Hematopoietic multipotent progenitor cell treated with erythropoietin and hydrocortisone succinate and interleukin-3 and kit ligand, for 6 days (in vitro differentiated cells): ENCODE measurements at places on chromosomes 1 and 21.

GRCh38 chr1:41907446-41907845 is 11.3 kb downstream of the HIVEP3 start:
- DNase-seq = no peak

DNA sequence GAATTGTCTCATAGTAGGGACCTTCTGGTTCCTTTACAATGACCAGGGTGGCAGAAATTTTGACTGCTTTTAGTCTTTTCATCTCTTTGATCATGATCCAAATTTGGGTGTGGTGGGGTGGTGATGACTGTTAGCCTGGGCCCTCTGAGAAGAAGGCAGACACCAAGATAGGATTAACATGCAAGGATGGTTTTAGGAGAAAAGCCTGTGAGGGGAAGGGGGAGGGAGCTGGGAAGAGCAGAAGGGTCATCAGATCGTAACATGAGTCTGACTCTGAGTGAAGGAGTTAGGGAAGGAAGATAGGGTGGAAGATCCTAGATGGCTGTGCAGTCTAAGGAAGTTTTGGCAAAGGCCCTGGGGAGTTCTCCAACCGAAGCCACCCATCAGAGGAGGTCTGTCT is 28.5 kb upstream of the CAMSAP2 start:
- peak; percentile 13 for DNase-seq

- DNase-seq = no peak
These were observed 551.7 kb downstream of the MATN1 start for GRCh38 chr1:30171537-30172298.

DNA sequence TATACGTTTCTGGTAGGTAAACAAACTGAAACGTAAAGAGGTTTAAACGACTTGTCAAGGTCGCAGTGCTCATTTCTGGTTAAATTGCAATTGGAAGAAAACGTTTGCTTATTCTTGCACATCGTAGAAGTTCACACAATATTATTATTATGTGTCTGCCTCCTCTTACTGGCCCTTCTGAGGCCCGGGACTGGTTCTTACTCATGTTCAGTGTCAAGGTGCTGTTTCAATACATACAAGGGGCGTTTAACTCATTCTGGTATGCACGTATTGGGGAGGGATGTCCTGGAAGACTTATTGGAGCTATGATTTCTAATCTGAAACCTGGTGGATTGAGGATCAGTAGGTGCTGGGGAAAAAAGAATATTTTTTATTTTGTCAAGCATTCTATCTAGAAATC is 932 bp downstream of the RPF1 start:
- DNase-seq = no peak

GRCh38 chr1:64527165-64527564 is 57.2 kb downstream of the CACHD1 start:
- no peak for DNase-seq

GRCh38 chr1:53888681-53889080 is 916 bp downstream of the YIPF1 start:
- no peak for DNase-seq

- DNase-seq = no peak
These were observed 122.3 kb downstream of the PGBD5 start for GRCh38 chr1:230303822-230304221.

GRCh38 chr1:93542398-93542797 is 94.5 kb downstream of the FNBP1L start:
- DNase-seq = no peak

DNA sequence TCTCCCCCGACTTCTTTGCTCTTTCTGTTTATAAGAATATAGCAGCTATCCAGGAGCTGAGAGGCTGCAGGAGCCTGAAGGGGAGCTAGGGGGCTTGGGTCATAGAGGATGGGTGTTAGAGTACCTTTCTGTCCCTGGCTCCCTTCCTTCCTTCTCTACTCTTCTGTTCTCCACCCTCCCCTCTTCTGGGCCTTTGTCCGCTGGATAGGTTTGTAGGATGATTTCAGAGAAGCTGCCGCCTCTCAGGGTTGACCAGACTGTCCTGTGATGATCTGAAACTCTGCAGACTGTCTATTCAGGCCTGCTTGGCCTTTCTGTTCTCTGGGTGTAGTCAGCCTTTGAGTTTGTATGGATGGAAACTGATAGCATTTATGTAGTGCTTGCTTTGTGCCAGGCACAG is 26.3 kb downstream of the PPFIA4 start:
- DNase-seq = no peak

- DNase-seq = no peak
These were observed 194.6 kb upstream of the SAMSN1 start for GRCh38 chr21:14740692-14741091.

- no peak for DNase-seq
These were observed at the start of gene ADSS2 for GRCh38 chr1:244451539-244451950. Gene ADSS2 (minus strand): TSS chr1:244451909. CDS start chr1:244451817, 92 bp downstream.

DNA sequence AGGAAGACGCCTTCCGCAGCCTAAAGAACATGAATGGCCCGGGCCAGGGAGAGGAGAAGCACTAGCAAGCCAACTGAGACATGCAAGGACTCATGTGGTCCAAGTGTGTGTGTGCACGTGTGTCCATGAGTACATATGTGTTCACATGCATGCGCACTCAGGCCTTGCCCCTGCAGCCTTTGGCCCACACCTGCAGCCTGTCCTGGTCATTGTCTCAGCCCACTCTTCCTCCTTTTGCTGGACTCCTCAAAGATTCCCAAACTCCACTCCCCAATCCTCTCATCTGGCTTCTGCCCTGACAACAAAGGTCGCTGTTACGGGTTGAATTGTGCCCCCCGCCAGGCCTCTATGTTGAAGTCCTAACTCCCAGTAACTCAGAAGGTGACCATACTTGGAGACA is 21.9 kb downstream of the CDCA8 start:
- DNase-seq = no peak

DNA sequence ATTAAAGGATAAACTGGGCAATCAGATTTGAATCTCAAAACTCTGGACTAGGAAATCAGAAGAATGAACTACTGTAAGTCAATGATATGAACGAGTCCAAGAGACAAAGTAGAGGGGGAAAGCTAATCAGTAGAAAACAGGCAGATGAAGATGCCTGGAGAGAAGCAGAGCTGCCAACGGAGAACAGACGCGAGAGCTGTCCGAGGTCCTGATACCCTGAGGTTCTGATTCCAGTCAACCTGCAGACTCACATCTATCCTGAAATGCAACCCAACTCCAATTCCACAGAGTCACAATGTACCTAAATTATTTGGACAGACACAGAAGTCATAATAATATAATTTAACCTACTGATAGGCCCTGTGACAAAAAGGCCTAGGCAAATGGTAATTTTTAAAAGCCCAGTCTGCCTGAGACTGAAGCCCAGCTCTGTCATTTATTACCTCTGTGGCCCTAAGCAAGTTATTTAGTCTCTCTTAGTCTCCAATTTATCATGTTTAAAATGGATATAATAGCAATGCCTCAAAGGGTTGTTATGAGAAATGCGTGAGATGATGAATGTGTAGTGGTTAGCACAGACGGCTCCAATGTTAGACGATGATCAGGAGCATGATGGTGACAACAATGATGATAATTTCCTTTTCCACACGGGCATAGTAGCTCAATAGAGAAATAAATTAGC is 33.4 kb downstream of the RGS7 start:
- DNase-seq = peak; percentile 49

- no peak for DNase-seq
These were observed 107.0 kb downstream of the ZC3H11B start for GRCh38 chr1:219505886-219506285.
